ENCODE measurements at places on chromosomes 11 and 22.

- DNase-seq = no peak
Measured at GRCh38 chr11:94423507-94423906, 22.3 kb upstream of the GPR83 start.

- DNase-seq = no peak
Measured at GRCh38 chr11:69842746-69843528, 23.7 kb upstream of the FGF3 start.

DNA sequence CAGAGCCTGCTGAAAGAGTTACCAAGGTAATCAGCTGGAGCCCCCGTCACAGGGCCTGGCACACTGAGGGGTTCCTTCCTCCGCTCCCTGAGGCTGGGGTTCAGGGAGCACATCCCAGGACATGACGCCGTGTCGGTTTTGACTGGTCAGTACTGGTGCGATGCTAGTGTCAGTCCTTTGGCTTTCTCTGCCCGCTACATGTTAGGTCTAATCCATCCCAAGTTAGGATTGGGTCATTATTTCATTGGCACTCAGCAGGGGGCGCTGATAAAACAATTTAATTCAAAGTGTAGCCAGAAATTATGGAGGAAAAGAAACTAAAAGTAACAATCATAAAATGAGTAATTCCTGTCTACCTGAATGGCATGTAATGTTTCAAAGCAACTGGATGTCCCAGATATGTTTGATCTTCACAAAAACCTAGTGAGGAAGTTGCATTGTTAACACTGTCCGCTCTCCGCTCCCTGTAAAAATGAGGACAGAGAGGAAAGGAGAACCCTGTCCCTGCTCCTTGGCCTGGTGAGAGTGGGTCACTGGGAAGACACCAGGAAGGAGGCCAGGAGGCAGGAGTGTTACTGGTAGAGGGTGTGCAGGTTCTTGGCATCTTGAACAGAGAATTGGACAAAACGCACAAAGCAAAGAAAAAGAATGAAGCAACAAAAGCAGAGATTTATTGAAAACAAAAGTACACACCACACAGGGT lies 27.1 kb downstream of the TSKU start:
- no peak for DNase-seq

GRCh38 chr11:33651990-33652389 lies 48.6 kb downstream of the C11orf91 start:
- DNase-seq = no peak

DNA sequence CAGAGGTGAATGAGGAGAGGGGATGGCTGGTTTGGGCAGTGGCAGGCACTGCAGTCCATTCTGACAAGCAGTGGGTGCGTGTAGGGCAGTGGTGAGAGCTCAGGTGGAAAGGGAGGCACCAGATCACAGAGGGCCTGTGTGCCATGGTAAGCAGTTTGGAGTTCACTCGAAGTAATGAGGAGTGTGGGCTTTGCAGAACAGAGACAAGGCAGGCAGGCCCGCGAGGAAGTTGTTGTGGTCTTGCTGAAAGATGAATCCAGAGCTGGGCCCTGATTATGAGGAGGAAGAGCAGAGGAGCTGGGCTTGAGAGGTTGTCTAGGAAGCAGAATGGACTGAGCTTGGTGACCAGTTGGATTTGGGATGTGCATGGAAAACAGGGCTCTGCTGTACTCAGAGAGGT lies 1.6 kb upstream of the DNAJB13 start:
- DNase-seq = no peak

GRCh38 chr22:40654522-40655167 lies 18.1 kb upstream of the MRTFA start:
- DNase-seq = no peak

GRCh38 chr11:92227959-92228935 lies 3.6 kb downstream of the FAT3 start:
- DNase-seq = no peak

- DNase-seq = no peak
Measured at GRCh38 chr11:27055065-27055682, 14.6 kb downstream of the BBOX1 start.

DNA sequence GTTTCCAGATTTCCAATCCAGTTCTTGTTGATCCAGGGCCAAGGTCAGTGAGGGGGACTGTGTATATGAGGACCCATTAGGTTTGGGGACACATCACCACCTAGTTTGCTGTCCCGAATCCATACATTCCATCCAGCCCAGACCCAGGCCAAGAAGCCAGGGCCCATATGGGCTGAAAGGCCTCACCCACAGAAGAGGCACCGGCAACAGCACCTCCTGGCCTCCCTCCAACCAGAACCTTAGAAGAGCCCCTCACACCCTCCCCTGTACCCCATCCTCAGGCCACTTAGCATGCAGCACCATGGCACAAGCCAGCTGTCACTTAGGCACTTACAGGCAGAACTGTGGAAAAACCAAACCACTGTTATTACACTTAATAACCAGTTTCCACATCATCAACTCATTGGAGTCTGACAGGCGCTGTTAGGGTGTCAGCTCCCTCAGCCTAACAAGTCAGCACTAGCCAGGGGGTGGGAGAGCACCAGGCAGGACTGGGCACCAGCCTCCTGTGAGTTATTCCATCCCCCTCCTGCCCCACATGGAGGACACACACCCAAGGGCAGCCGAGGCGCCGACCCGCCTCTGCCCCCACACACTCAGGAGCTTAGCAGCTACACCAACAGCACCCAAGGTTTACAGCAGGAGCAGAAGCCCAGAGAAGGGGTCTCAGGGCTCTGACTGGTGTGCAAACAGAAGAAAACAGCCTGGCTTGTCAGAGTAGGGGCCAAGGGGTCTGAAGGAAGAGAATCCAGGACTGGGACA lies 132.0 kb downstream of the BUD13 start:
- DNase-seq = no peak

DNA sequence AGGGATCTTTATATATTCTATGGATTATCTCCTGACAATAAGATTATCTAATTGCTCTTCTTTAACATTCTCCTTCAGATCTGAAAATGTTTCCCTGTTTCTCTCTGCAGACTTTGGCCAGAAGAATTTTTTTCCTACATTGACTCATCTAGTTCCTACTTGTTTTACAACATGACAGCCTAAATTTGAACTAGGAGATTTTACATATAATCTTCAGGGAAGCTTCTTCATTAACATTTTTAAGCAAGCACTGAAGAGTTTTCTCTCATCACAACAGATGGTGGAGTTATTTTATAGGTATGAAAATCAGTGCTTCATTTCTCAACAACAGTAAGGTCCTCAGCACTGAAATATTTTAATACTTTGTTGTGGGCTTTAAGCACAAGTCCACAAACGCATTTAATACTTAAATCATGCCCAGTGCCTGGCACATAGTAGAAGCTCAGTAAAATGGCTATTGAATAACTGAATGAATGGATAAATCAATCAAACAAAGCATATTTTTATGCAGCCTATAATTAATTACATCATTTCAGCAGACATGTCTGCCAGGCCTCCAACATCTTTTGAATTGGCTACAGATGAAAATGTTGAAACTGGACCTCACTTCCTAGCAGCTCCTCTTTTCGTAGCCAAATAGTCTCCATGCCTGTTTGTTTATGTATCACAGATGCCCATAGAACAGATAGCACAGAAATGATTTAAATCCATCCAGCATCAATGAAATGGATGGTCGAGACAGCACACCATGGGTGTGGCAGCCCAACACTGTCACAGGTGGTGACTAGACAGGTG lies 117.3 kb upstream of the POU2AF2 start:
- no peak for DNase-seq

GRCh38 chr11:62974848-62975522 lies 9.8 kb downstream of the SLC22A6 start:
- DNase-seq = peak; percentile 42

- DNase-seq = no peak
Measured at GRCh38 chr22:50610581-50610980, 10.0 kb downstream of the MAPK8IP2 start.

- no peak for DNase-seq
Measured at GRCh38 chr11:65102142-65103095, 6.4 kb downstream of the VPS51 start.

DNA sequence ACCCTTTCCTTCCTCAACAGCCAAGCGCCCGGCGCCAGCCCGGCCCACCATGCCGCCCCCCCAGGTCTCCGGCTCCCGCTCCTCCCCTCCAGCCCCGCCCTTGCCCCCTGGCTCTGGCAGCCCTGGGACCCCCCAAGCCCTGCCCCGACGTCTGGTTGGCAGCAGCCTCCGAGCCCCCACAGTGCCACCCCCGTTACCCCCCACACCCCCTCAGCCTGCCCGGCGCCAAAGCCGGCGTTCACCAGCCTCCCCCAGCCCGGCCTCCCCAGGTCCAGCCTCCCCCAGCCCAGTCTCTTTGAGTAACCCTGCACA lies 3.3 kb upstream of the PDXP start:
- DNase-seq = no peak

GRCh38 chr11:63443714-63444113 lies 47.3 kb downstream of the PLAAT5 start:
- DNase-seq = no peak

DNA sequence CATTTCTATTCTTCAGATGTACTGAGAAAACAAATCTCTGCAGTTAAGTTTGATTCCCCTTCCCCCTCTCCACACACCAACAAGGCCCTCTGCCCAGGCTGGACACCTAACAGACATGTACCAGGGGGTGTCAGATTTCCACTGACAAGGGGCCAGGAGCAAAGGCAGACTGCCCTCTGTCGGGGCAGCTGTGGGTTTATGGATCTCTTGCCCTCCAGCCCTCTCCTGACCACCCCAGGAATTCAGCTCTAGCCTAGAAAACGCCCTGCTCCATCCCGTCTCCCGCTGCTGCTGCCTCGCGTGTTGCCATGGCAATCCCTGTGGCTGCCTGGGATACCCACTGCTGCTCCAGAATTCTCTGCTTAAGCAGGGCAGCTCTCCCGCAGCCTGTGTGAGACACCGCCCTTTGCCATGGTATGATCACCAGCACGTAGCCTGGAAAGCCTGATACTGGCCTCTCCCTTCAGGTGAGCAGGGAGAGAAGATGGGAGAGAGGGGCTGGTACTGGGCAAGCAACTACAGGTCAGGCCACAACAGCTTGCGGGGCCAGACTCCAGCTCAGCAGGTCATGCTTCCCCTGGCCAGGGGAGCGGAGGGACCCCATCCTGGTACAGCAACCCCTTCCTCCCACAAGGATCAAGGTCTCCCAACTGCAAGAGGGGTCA lies 41.6 kb downstream of the BUD13 start:
- no peak for DNase-seq

GRCh38 chr11:1134848-1135445 lies 22.8 kb upstream of the MUC5AC start:
- no peak for DNase-seq

DNA sequence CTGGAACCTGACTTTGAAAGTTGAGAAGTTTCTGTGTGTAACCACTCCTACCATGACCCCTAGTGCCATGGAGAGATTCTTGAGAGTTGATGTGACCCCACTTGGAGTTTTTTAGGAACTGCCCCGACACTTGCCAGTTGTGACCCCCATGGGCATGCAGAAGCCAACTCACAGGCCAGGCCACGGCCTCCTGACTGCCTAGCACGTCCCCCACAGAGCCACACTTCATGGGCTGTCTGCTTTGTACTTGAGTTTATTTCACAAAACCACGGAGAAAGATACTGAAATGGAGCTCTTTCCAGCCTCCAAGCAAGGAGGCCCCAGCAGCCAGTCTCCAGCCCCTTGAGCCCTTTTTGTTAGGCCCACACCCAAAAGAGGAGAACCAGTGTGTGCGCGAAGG lies 8.4 kb downstream of the CYB5R2 start:
- DNase-seq = no peak

GRCh38 chr11:118142081-118142480 lies 10.5 kb downstream of the SCN4B start:
- no peak for DNase-seq

DNA sequence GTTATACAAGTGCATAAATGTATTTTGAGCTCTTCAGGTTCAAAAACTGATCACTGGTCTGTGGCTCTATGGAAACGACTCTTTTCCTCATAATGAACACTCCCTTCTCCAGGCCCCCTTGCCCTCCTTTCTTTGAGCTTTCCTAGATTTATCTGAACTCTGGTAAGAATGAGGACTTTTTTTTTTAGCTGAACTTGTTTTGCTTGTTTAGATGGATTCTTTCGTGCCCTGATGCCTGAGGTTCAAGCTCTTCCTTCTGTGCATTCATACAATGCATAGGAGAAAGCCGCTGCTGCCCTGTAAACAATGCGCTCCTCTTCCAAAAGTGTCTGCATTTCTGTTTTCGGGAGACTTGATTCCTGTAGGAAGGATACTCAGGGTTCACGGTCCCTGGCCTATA lies 205.1 kb downstream of the TENM4 start:
- DNase-seq = no peak

DNA sequence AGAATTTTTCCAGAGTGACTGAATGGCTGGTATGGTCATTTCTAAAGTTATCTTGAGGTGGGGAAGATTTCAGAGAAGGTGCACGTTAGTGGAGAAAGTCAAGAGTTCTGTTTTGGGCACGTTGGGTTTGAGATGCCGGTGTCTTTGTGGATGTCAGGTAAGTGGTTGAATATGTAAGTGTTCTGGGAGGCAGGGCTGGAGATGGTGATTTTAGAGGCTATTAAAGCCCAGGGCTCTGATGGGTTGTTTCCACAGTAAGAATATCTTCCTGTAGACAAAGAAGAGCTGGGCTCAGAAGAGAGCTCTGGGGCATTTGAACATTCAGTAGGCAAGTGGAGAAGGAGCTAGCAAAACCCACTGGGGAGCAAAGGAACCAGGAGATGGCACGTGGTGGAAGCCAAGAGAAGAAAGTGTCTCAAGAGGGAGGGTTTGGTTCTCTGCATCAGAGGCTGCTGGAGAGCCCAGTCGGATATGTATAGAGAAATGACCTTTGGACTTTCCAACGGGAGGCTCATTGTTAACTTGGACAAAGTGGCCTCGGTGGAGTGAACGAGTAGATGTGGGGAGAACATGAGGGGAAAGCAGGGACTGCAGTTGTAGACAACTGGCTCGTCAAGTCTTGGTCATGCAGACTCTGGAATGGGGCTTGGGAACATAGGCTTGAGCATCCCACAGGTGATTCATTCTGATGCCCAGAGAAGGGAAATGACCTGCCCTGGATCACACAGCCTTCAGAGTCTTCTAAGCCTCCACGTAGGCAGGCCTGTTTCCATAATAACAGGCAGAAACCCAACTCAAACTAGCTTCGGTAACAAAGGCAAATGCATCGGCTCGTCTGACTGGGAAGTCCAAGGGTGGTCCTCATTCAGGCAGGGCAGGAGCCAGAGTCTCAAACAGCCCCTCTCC lies 98.4 kb upstream of the PARVA start:
- DNase-seq = no peak

DNA sequence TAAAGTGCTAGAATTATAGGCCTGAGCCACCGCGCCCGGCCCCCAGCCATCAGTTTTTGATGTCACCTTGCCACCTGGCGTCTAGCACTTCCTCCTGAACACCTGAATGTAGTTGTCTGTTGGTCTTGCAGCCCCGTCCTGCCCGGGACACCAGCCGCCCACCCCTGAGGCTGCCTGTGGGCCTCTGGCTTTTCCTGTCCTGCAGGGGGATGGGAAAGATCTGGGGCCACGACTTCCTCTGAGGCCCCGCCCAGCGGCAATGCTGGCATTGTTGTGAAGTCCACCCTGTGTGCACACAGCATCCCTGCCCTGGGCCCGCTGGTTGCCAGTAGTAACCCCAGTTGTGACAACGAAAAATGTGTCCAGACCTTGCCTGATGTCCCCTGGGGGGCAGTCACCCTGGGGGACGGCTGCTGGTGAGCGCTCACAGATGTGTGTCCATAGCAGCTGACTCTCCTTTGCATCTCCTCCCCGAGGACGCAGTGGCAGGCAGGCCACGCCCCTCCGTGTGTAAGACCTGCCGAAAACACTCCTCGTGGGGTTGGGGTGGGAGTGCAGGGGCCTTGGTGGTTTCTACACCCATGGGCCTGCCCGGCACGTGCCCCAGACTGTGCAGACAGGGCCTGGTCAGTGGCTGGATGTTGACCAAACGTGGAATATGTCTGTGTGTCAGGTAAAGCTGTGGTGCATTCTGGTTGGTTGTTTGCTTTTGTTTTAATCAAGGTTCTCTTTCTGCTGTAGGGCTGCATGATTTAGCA lies 6.8 kb downstream of the SELENOO start:
- DNase-seq = no peak

Data from H54 (cell line).